ENCODE measurements at places on chromosomes 2 and 18.

GRCh38 chr2:74895001-74895400 lies 61.1 kb downstream of the HK2 start:
- DNase-seq: no peak

DNA sequence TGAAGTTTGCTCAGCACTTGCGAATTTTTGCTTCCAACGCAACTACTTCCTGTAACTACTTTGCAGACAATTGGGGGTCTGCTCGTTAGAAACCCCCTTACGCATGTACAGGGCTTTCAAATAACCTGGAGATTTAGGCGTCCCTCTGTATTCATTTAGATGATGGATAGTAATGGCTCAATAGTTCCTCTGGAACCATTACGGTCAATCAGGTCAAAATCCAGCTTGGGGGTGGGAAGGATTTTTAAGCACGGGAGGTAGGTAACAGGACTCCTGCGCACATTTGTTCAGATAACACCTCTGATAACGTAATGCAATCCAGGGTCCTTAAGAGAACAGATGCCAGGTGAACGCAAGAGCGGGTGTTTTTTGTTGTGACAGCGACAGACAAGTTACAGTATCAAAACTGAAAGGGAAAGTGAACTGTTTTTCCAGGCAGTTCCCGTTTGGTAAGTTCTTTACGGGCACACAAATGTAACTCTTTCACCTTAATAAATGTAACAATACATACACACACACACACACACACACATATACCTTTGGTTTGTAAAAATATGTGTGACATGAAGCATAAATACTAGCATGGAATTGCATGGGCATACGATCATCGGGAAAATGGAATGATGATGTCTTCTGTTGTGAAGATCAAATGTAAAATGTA lies 3.8 kb upstream of the OSR1 start:
- no peak for DNase-seq

GRCh38 chr2:197345846-197346370 lies 35.3 kb upstream of the ANKRD44 start:
- no peak for DNase-seq

GRCh38 chr2:15814403-15814802 lies 125.9 kb upstream of the MYCN start:
- no peak for DNase-seq

- DNase-seq: no peak
Observed at GRCh38 chr18:9506046-9506792, 30.9 kb downstream of the RALBP1 start.

GRCh38 chr2:41605311-41605710 lies 442.5 kb upstream of the PKDCC start:
- no peak for DNase-seq

- DNase-seq: no peak
Observed at GRCh38 chr2:230823264-230823964, 41.3 kb upstream of the ITM2C start.

- DNase-seq: no peak
Observed at GRCh38 chr2:118672571-118673158, 174.8 kb downstream of the EN1 start.

DNA sequence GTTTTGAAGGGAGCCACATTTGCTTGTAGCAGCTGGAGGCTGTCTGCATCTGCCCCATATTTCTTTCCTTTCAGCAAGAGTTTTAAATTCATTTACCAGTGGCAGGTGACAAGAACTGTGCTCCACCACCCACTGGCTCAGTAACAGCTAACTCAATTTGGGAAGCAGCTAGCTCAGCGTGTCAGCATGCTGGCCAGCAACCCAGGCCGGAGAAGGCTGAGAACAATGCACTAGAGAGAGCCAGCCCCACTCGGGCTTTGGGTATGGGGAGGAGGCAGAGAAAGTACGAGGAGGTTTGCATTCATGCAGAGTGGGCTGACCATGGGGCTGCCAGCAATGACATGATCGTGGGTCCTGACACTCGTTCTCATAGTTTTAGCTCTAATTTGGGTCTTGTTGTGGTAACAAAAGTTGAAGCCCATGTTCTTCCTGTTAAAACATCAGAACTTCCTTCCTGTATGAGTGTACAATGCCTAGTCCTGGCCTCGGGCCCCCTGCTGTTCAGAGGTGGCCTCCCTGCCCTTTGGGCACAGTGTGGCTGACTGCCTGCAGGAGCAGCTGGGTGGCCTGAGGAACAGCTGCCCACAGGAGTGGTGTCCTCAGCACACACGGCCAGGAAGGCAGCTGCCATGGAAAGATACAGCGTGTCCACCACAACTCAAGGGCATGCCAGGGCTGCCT lies 23.0 kb downstream of the CDC42EP3 start:
- no peak for DNase-seq

- no peak for DNase-seq
Observed at GRCh38 chr2:211513446-211513845, 957.0 kb downstream of the CPS1 start.

DNA sequence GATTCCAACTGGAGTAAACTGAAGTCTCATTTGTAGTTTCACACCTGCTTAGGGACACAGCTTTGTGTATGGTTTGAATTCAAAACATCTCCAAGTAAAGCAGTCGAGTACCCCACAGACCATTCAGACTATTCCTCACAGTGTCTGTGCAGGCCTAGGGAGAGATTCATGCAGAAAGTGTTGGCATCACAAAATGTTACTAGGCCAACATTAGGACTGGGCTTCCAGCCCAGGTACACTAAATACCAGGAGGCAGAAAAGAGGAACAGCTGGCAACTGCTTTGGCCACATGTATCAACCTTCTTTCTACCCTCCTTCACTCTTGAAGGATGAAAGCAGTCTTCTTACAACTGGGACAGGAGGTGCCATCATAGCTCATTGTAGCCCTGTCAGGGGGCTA lies 270.4 kb upstream of the TMEFF2 start:
- DNase-seq: no peak

- DNase-seq: no peak
Observed at GRCh38 chr2:54575379-54575888, 119.3 kb downstream of the SPTBN1 start.

GRCh38 chr2:156136566-156136965 lies 196.0 kb downstream of the NR4A2 start:
- DNase-seq: no peak

DNA sequence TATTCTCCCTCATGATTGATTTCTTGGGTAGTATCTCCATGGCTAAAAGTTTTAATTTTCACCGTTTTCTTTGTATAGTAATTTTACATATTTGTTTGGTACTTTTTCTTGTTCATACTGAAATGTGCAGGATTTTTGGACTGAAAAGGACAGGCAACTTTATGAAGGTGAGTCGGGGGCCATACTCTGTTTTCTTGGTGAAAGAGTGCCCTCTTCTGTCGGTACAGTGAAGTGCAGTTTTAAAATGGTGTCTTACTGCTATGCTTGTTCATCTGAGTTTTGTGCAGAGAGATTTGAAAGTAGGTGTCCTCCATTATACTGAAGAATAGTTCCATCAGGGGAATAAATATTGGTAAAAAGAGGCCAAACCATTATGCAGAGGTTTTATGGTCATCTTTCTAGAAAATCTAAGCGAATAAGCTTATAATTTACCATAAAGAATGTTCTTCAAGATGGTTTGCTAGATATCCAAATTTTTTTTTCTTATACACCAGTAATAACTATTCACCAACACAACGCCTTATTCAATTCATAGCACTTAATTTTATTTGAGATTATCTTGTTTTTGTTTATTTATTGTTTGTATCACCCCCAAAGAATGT lies 8.7 kb upstream of the SERPINB13 start:
- DNase-seq: peak; percentile 19

DNA sequence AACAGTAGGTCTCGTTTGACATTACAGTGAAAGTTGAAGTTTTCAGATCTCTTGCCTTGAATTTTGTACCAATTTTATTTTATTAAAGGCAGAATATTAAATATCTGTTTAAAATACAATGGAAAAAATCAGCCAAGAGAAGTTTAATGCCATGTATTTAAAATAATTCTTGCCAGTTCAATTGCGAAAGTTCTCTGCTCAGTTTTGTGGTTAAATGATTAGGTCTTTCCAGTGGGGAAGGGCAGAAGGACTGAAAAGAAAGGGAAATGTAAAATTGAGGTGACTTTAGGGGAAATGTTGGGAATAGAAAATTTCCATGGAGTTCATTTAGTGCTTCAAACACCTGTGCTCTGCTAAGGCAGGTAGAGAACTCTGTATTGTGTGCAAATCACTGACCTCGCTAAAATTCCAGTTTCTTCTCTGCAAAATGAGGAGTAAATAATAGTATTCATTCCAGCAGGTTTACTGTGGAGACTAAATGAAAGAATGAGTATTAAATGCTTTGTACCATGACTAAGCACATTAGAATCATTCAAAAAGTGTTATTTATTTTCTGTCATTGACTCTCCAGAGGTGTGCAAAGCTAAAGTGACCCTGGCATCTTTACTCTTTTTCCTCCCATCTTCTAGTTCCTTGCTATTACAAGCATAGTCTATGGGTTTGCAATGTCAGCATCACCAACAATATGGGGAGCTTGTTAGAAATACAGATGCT lies 74.4 kb downstream of the KIAA1328 start:
- no peak for DNase-seq

DNA sequence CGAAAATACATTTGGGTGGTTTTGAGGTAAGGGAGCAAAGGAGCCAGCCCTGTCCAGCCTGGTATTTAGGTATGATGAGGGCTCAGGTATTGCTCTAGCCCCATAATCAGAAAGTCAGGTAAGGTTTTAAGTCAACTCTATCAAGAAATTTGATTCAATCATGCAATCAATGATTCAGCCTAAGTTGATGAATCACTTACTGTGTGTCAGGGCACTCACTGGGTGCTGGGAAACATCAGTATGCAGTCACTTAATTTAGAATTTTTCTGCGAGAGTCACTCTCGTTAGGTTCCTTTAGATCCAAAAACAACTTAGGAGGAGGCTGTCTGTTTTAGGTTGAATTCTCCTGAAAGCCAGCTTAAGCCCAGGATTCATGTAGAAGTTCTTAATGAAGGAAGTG lies 17.7 kb upstream of the SERPINB2 start:
- DNase-seq: no peak

DNA sequence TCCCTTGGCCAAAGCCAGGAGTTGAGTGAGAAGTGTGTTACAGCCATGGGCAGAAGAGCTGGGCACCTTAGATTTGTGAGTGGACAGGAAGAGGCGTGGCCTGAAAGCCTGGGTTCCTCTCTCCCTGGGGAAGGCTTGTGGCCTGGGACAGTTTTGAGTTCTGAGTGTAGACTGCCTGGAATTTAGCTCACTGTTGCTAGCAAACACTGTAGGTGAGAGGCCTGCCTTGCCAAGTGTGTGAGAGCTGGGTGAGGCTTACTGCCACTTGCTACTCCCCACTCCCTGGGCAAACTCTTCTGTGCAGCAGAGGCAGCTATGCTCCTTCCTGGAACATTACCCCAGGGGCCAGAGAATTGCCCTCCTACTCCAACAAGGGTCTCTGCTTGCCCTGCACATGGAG lies 150.0 kb upstream of the GALNT5 start:
- DNase-seq: no peak

DNA sequence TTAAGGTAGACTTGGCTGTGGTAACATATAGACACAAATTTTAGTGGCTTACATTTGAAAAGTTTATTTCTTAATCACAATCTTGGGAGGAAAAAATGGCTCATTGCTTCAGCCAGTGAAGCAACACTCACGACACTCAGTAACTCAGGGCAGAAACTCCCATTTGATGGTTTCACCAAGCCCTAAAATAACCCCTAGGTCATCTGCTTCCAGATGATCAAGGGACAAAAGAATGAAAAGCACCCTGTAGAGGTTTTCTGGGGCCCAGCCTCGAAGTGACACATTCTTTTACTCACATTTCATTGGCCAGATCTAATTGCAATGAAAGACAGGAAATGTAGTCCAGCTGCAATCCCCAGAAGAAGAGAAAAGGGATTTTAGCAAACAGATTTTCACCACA lies 275.9 kb downstream of the TMX3 start:
- DNase-seq: no peak

DNA sequence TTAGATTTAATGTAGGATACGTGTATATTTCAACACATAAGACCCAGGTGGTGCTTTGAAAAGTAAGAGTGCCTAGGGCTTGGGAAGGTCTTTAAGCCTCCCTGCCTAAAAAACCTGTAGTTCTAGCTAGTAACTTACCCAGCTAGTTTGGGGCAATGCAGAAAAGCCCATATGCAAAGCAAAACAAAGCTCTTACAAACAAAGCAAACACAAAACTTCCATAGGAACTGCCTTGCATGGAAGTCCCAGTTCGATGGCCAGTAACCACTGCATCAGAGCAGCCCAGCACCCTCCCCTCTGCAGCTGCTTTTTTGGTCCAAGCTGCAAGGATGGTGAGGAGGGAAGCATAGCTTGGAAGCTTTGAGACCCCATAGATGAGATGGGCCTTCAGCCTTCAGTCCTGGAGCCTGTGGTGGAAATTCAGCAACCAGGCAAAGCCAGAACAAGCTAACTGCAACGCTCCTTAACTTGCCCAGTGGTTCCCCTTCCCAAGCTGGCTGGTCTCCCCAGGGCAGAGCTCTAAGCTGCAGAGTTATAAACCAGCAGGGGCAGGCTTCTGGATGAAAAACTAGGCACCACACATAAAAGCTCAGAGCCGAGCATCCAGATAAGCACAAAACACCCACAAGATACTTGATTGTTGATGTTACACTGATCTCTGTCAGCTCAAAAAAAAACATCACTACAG lies 16.2 kb downstream of the C2orf76 start:
- no peak for DNase-seq

GRCh38 chr2:71691747-71692441 lies 238.5 kb downstream of the DYSF start:
- no peak for DNase-seq

DNA sequence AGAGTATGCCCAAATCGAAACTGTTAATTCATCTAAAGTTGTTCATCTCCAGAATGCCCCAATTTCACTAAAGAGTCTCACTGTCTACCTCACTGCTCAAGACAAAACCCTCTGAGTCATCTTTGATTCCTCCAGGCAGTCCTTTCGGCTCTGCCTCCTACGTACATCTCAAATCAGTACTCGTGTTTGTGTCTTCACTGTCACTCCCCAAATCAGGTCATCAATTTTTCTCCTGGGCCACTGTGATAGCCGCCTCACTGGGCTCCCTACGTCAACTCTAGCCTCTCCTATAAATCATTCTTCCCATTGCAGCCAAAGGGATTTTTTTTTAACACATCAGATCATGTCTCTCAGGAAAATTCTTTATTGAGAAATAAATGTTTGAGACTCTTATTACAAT lies 42.1 kb upstream of the TTC39C start:
- no peak for DNase-seq

DNA sequence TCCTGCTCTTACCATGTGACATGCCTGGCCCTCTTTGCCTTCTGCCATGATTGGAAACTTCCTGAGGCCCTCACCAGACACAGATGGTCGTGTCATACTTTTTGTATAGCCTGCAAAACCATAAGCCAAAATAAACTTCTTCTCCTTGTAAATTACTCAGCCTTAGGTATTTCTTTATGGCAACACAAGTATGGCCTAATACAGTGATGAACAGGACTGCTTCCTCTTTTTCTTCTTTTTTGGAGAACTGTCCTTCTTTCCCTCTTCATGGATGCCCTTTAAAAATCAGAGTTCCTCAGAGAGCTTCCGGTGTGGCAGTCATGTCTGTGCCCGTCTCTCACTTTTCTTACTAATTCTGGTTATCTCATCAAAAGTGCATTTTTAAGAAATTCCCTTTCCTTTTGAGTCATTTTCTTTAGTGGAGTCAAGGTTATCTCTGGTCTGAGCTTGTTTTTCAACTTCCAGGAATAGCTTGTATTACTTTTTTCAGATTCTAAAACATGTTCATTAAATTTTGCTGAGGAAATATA lies 9.2 kb upstream of the IL1A start:
- DNase-seq: no peak
